ENCODE measurements at places on chromosomes 5 and 9.

GRCh38 chr5:116436674-116437350 lies 137.8 kb downstream of the SEMA6A start:
- DNase-seq, result no peak

DNA sequence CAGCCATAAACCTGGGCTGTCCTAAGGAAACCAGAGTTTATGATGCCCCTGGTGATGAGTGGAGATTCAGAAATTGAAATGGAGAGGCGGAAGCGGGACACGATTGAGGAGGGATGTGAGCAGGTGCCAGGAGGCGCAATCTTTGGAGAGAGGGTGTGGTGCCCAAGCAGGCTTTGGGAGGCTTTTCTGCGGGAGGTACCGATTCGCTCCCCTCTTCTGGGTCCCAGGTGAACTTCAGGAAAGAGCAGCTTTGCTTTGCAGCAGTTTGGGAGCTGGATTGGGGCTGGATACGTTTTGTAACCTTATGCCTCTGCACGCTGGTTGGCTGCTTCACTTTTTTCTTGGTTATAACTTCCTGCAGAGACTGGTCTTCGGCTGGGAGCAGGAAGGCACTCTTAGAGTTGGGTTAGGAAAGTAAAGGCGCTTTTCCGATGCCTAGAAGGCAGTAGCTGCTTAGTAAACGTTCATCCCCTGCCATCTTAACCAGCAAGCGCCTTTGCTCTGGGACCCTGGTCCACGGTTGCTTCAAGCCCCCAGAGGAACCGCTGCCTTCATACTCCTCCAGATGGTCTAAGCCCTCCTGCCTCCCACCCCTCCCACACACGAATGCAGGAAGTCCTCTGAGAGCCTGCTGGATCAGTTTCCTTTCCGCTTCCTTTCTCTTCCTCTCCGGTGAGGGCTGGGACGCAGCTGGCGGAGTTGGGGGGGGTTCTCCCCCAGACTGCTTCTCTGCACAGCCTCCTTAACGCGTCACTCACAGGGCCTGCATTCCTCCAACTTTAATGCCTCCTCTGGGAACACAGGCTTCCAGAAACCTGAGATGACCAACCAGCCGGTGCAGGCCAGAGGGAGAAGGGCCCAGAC lies 15.2 kb upstream of the NEK6 start:
- no peak for DNase-seq

DNA sequence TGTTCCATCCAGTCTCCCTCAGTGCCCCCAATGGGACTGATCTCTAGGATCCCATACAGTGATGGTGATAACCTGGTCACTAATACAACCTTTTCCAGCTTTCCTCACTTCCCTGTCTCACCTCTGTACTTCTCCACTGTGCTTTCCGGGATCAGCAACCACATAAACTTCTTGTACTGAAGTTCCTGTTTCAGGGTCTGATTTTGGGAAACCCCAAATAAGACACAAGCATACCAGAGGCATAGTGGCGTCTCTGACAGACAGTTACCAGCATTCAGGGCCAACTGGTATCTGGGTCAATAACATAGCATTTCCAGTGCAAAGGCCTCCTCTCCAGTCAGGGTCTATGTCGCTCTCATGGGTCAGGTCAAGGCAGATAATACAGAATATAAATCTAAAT lies 64.3 kb downstream of the GLDC start:
- no peak for DNase-seq

- no peak for DNase-seq
These were observed 109.1 kb downstream of the MACIR start for GRCh38 chr5:103367702-103368101.

GRCh38 chr5:160448886-160449285 lies 27.2 kb downstream of the PTTG1 start:
- DNase-seq, result no peak
